ENCODE measurements at places on chromosomes 11 and 22. TPM values are rescaled to one million over a fixed set of nuclear protein-coding genes. Genes with fewer than 3 reads are reported as not detected.

The LARGE2 gene
- total RNA-seq: not detected

The RIC3 gene
- not detected for total RNA-seq

The TYR gene
- total RNA-seq: not detected

The SSTR3 gene
- not detected for total RNA-seq

DNA sequence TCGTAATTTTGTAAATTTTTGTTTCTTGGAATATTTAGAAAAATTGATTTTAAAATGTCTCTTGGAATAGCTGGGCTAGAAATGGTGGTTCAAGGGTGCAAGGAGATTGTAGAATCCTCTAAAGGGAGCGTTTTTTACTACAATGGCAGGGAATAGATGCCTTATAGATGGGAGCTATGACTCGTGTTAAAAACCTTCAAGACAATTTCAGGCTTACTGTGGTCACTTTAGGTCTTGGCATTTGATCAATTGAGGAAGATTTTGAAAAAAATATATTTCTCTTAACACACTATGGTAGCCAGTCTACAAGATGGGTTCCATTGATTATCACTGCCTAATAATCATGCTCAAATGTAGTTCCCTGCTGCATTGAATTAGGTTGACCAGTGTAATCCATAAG is 25.0 kb downstream of the METTL15 start:
- no peak for DNase-seq

DNA sequence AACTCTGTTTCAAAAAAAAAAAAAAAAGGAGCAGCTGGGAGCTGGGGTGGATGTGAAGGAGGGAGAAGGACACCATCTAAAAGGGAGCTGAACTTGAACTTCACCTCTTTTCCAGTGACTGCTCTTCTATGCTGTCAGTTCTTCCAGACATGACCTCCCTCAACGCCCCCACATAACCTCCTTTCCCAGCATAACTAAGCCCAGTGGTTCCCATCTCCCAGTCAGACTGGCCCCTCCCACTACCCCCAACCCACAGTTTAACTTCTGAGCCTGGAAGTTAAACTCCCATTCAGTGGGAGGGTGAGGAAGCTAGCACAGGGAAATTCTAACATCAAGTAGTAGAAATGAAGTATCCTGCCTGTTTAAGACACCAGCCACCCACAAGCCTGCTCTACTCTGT is 1.8 kb downstream of the ARHGAP1 start:
- DNase-seq: no peak

GRCh38 chr11:130070846-130071200 is 1.1 kb downstream of the APLP2 start:
- no peak for DNase-seq

- no peak for DNase-seq
Measured at GRCh38 chr22:19434401-19434800, 2.1 kb downstream of the MRPL40 start.

GRCh38 chr11:67465189-67465510 is 3.9 kb downstream of the TMEM134 start:
- peak; percentile 28 for DNase-seq

- no peak for DNase-seq
Measured at GRCh38 chr11:30583476-30584280, 2.5 kb downstream of the MPPED2 start.

- DNase-seq: no peak
Measured at GRCh38 chr22:17117890-17118289, 3.3 kb downstream of the TMEM121B start.

DNA sequence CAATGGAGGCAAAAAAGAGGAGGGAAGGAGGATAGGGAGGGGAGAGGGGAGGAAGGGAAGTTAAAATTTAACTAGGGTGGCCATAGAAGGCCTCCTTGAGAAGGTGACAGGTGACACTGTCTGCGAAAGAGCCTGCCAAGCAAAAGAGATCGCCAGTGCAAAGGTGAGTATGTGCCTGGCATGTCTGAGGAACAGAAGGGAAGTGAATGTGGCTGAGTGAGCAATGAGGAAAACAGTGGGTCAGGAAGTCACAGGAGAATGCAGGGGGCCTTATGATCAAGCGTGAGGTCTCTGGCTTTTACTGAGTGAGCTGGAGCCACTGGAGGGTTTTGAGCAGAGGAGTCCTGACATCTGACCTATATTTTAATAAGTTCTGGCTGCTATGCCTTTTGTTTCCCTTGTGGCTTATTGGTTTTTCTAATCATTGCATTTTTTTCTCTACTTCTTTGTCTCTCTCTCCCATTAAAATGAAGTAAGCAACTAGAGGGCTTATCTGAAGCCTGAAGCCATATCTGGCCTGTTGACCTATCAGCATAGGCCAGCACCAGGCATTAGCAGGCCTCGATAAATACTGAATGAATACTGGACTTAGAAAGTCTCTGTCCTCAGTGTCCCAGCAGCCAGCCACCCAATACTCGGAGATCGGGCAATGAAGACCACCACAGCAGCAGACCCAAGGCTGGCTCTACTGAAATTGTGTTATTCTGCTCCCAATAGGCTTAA is 5.6 kb downstream of the AP1B1 start:
- peak; percentile 30 for DNase-seq

DNA sequence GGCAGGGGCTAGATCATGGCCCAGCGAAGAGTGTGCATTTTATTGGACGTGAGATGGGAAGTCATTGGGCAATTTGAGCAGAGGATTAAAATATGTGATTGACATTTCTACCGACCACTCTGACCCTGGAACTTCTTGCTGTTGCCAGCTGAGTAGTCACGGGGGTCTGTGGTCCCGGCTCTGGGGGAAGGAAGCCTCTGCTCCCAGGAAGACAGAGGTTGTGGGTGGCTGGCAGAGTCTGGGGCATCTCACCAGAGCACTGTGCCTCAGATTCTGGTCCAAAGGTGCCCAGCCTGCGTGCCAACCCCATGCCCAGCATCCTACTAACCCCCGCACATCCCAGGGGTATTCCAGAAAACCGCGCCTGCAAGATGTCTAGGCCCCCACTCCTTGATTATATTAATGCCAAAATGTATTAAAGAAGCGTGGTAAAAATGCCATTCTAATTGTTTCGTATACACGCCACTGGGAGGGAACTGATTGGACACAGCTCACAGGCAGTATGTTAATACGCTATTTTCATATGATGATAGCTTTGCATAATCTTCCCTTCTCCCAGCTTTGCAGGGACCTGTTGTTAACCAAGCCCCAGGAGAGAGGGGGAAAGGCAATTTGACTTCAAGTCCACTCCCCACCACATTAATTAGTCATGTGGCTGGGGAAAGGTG is 25.3 kb upstream of the LMO1 start:
- no peak for DNase-seq

DNA sequence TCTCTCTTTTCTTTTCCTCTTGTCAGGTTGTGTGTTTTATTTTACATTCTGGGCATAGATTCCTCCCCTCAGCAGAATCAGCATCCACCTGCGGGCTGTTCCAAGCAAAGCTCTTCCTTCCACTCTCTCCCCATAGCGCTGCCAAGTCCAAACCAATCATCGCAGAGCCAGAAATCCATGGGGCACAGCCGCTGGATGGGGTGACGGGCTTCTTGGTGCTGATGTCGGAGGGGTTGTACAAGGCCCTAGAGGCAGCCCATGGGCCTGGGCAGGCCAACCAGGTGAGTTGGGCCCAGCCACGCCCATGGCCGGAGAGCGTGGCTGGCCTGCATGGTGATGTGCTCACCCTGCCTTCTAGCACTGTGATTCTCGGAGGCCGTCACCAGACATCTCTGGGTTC is 22.1 kb downstream of the TAB1 start:
- no peak for DNase-seq

GRCh38 chr11:36565031-36565610 is 2.7 kb upstream of the RAG1 start:
- no peak for DNase-seq

Measured in Caki2 (cell line).